ENCODE measurements at places on chromosomes 4 and X.

DNA sequence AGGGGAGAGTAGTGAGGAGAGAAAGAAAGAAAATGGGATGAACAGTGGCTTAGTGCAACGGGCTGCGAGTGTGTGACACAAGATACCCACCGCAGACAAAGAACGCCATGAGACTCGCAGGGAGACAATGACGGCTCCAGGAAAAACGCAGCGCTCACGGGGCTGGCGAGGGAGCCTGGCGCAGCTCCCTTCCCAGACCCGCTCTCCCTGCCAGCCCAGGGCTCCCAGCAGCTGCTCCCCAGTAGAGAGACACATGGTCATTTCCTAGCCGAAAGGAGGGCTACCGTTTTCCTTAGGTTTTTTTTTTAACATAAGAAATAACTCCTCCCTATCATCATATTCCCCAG is 149.5 kb downstream of the MAML3 start:
- no peak for DNase-seq

GRCh38 chrX:107559506-107559905 is 68.8 kb upstream of the PRPS1 start:
- no peak for DNase-seq

GRCh38 chr4:144666539-144667175 is 20.7 kb downstream of the HHIP start:
- no peak for DNase-seq

DNA sequence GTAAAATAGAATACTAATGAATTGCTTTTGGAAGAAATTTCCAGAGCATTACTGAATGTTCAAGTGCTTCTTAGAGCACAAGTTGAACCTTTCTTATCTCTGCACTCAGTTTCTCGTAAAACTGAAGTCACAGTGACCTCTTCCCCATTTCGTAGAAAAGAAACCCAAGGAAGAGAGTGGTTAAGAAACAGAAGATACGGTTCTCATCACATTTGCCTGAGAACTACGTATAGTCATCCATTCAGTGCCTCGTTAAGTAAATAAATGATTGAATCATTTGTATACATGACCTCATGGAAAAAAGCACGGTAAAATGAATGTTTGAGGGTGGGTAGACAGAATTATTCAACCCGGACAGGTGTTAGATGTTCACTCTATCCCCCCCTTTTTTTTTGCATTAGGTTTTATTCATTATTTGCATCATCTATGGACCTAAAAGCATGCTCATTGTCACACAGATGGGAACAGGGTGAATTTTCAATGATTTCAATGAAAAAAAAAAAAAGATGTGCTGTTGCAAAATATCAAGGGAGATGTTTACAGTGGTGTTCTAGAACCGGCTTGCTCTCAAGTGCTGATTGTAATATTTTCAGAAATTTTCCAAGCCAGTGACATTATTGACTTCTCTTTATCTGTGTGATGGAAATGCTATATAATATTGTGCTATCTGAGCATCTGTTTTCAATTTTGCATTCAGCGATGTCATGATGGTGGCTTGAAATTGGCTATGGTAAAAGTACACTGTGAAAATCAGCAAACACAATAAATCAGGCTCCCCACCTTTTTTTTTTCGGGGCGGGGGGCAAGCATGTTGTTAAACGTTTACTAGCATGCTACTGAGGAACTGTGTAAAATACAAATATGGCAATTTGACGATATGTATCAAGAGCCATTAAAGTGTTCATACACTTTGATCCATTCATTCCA is 4.3 kb downstream of the RHOH start:
- no peak for DNase-seq

GRCh38 chr4:14994242-14994641 is 8.0 kb upstream of the CPEB2 start:
- no peak for DNase-seq

DNA sequence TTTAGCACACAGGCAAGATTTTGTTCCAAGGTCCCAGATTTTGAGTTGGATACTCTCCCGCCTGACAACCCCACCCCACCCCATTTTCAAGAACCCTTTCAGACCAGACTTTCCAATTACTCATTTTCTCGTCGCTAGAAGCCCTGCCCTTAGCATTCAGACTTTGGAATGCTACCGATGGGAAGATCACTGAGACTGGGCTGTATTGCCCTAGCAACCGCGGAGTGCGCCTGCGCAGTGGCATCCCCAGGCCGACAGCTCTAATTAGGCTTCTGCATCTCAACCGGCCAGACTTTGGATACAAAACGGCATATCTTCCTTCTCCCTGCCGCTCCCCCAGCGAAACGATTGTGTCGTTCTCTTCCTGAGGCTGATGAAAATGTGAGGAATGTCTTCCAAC is 3.4 kb downstream of the MAGEE2 start:
- no peak for DNase-seq

- no peak for DNase-seq
These were observed 17.1 kb downstream of the GPR34 start for GRCh38 chrX:41705680-41706374.

GRCh38 chr4:41977709-41978108 is 3.8 kb upstream of the DCAF4L1 start:
- no peak for DNase-seq

- no peak for DNase-seq
These were observed 16.1 kb downstream of the ABCD1 start for GRCh38 chrX:153740631-153741222.

- DNase-seq, result no peak
These were observed 4.3 kb downstream of the CCNA2 start for GRCh38 chr4:121819216-121819965.

DNA sequence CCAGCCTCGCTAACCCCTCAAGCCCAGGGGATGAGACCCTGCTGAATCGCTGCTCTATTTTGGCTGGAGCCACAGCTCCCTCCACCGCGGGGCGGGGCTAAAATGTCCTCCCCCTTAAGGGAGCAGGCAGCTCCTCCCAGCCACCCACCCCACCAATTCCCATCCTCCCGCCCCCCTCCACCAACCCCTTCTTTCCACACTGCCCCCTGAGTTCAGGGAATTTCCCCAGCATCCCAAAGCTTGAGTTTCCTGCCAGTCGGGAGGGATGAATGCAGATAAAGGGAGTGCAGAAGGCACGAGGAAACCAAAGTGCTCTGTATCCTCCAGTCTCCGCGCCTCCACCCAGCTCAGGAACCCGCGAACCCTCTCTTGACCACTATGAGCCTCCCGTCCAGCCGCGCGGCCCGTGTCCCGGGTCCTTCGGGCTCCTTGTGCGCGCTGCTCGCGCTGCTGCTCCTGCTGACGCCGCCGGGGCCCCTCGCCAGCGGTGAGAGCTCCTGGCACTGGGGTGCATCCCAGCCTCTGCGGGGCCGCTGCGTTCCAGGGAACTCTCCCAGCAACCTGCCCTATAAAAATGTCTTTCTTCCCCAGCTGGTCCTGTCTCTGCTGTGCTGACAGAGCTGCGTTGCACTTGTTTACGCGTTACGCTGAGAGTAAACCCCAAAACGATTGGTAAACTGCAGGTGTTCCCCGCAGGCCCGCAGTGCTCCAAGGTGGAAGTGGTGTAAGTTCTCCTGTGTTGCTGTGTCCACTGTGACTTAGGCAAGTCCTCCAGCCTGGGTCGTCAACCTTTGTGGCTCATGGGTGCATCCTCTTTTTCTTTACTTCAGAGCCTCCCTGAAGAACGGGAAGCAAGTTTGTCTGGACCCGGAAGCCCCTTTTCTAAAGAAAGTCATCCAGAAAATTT is at the start of gene CXCL6:
CXCL6 (plus strand) TSS at position 306 of the 907 bp plus-strand sequence; CDS start at position 379, 73 bp downstream.
- no peak for DNase-seq

- DNase-seq, result no peak
These were observed 35.9 kb downstream of the MOB1B start for GRCh38 chr4:70938086-70938485.

DNA sequence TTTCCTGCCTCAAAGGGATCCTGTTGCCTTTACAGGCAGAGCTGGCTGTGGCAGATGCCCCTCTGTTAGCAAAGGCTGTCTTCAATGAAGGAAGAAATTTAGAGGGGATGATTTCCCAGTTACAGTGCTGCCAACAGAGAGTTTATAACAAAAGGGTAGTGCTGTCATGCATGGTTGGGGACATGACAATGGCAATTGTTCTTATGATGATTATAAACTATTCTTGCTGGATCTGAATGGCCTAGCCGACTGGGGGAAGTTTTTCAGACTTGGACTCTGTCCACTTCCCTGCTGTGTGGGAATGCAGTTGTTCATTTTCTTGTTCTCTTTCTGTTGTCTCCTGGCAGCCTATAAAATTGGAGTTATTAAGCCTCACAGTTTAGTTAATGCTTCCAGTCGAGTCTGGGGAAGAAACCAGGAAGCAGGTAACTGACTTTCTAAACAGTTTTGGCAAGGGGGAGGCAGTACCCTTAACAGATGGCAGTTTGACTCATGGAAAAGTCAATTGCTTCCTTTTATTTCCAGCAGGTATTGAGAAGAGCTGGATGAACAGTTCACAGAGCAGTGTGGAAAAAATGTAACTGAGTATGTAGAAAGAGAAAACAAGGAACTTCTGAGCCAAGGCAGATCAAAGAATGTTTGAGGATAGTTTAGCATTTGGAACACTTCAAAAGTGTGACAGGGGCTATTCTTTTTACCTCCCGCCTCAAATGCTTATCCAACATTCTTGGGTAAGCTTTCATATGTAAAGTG is 582.6 kb downstream of the RAPGEF2 start:
- DNase-seq, result no peak

DNA sequence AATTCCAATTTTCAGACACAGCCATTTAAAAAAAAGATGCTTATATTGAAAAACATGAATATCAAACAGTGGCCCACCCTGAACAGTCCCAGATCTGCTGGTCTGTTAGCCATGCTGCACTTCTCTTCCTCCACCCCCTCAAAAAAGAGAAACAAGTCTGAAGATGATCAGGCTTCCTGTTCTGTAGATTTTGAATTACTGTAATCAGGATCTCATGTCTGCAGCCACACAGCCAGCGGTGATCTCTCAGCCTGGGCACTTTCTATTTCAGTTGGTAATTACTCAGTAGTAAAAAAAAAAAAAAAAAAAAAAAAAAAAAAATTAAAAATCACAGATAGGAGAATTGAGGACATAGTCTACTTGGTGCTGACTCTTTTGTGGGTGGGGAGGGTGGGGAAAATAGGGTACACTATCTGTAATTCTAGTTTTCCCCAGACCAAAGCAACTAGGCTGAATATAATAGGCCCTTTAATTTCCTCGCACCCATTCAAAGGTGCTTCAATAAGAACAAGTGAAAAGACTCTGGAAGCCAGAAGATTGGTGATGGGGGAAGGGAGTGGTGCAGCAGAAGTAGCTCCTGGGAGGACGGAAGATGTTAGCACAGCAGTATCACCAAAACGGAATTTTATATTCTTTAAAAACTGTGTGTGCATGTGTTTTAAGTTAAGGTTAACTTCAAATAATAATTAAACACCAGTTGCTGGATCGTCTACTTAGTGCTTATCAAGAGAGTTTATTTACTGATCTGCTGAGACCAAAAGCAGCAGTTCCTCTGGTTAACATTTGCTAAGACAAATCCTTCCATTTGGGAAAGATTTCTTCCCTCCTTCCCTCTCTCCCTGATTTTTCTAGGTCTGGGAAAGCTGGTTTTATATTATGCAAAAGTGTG is 47.0 kb downstream of the SPRY1 start:
- no peak for DNase-seq

- no peak for DNase-seq
These were observed 6.6 kb downstream of the SCML1 start for GRCh38 chrX:17743913-17744312.

- DNase-seq, result no peak
These were observed 32.4 kb downstream of the CLDN22 start for GRCh38 chr4:183287677-183288076.

GRCh38 chr4:76705472-76705871 is 192.5 kb downstream of the SOWAHB start:
- DNase-seq, result no peak

DNA sequence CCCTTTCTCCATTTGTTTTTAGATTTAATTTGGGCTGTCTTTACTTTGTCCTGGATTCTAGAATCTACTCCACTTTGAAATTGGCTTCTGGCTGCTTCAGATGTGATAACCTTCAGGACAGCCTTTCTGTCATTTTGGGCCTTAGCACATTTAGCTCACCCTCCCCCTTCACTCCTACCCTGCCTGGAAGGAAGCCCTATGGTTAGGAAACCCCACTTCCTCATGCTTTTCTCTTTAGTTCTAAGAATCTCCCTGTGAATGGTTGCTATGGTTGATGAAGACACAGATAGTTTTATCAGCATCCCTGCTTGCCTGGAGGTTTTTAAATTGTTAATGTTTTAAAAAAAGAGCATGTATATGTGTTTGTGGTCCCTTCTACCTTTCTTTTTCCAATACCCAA is 100.7 kb upstream of the PTPN13 start:
- DNase-seq, result no peak
